ENCODE measurements at places on chromosomes 1 and 21.
A peak's percentile ranks its signal among the peaks of the same experiment; 100 is the strongest.

DNA sequence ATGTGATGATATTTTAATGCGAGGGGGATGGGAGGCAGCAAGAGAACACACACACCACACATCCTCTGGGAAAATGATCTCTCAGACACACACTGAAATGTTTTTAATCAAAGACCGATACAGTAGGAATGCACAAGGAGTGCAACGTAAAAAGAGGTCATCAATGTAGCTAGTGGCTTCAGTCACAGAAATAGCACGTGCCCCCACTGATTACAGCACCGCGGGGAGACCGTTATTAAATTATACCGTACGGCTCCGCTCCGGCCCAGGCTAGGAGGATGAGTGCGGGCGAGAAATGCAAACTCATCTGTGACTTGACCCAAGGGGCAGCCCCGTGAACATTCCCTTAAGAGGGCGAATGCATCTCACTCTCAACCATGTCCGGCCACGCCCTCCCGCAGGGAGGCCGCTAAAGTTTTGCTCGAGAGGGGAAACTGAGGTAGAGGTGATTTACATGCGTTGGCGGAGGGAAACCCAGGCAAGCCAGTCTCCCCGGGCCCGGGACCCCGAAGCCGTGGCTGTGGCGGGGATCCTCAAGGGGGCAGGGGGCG lies 552 bp downstream of the UBR4 start:
- DNase-seq: peak; percentile 70

- no peak for DNase-seq
Observed at GRCh38 chr1:65845535-65846060, 52.9 kb downstream of the PDE4B start.

GRCh38 chr1:188343914-188344313 lies 1515.2 kb downstream of the PLA2G4A start:
- no peak for DNase-seq

DNA sequence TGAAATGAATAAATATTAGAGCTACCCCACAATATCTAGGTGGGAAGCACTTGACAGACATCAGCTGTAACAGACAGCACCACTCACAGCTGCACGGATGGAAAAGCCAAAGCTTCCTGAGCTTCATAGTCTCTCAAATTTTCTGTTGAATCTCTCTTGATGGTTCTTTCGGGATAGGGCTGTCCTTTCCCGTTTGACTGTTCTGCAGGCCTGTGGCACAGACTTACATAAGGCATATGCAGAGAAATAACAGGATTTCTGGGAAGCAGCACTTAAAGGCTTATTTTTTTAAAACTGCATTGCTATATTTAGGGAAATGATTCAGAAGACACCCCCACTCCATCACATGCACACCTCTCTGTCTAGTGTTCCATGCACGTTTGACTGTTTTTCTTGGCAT lies 77.5 kb downstream of the ZNF648 start:
- DNase-seq: no peak

- DNase-seq: no peak
Observed at GRCh38 chr1:81950037-81950436, 149.3 kb downstream of the ADGRL2 start.

- peak; percentile 85 for DNase-seq
Observed at GRCh38 chr1:231691618-231692259, 65.1 kb downstream of the DISC1 start.

DNA sequence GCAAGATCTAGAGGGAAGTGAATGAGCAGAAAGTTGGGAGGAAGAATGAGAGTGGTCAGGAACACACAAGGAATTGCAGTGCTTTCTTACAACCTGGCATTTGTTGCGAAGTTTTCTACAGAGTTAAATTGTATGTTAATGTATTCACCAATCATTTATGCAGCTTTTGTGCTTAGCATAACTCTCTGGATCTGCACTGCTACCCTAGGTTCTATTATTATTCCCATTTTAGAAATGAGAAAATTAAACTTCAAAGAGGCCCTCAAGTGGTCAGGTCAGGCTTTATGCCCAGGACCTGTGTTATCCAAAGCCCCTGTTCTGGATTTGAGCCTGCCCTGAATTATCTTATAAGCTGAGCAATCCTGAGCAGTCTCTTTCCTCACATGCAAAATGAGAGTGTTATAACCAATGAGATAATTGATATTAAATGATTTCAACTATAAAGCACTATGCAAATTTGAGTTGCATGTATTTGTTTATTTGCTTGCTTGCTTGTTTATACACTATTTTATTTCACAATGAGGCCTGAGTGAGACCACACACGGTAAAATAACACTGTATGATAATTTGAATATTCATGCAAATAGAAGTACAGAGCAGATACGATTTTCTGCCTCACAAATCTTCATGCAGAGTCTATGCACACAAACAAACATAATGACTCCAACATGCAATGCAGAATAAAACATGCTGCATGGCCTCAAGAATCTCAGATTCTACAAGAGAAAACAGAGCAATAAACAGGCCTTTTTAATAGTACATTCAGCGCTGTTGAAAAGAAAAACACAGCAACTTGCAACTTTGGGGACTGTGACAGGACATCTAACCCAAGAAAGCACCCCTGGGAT lies 323.0 kb downstream of the PLPP3 start:
- no peak for DNase-seq

GRCh38 chr1:24557711-24558131 lies 1.8 kb downstream of the NCMAP start:
- DNase-seq: no peak

- no peak for DNase-seq
Observed at GRCh38 chr21:25980710-25981109, 189.9 kb downstream of the APP start.

DNA sequence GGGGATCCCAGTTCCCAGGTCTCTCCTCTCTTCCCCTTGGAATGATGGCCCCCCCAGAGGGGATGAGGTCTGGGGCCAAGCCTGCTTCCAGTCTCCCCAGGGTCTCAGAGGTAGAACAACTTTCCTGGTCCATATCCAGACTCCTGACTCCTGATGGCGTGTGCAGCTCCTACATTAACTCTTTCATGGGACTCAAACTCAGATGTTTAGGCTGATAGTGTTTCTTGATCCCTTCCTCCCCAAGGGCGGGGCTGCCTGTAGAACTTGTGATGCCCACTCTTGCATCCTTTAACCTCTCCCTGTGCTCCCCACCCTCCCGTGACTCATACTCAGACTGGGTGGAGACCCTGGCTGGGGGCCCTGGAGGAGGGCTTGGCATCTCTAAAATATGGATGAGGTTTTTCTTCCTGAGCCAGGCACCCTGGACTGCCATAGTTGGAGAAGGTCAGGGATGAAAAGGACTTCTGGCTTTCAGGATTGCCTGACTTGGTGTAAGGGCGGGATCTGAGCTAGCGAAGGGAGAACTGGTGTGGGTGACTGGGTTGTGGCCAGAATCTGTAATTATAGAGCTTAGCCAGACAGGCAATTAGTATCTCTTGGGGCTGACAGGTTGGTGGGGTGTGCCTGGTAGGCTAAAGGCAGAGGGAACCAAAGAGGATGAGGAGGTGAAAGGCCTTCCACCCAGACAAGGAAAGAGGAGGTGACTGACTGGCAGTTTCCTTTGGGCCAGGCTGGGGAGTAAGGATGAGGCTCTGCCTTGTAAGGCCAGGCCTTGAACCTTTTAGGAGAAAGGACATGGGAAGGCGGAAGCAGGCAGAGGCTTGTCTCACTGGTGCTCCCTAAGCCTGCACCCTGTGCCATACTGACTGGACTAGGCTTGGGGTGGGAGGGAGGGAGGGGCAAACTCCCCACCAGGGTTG lies 1.5 kb downstream of the ATP8B2 start:
- no peak for DNase-seq

- no peak for DNase-seq
Observed at GRCh38 chr1:161298116-161298515, 11.7 kb downstream of the MPZ start.

DNA sequence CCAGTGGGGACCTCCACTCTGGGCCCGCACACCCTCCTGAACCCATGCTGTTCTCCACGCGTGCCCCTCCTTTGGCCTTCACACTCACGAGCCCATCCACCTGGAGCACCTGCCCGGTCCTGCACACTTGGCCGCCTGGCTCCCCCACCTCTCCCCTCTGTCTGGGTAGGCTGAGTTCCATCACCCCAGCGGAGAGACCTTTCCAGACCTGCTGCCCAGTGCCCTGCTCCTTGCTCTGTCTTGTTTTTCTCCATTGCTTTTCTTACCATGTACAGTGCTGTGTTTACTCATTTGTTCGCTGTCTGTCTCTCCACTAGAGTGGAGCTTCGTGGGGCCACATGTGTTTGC lies 351.0 kb upstream of the VAMP3 start:
- DNase-seq: no peak

DNA sequence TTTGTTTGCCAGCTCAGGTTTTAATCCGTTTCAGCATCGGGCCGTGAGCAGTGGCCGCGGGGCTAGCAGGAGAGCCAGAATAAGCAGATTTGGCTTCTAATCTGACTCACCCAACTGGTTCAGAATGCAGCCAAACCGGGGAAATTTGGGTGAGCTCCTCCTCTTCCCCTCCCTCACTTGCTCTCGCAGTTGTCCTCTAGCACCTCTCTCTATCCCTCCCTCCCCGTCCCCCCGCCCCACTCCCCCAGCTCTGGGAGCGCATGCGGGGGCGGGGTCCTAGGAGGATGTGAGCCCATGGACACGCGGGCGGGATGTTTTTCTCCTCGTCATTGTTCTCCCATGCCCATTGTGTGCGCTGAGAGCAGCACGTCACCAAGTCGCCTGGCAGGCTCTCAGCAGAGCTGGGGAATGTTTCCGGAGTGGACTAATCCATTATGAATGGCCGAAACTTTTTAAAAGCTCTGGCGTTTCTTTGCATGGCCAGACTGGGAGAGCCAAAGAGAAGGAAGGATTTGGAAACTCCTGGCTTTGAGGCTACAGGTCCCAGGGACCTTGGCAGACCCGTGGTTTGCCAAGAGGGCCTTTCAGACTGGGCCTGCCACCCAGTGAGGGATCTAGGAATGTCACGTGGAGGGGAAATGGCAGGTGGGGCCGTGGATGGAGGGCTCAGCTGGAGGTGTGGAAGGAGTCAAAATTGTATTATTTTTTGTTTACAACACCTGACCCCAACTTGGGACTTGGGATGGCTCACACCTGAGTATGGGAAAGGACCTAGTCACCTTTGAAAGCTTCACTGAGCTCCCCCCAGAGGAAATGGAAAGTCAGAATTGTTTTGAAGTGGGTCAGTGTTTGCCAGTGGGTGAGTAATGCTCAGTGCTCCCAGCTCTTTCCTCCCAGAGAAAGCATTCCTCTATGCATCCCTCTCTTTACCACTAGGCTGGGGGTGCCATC lies 39.2 kb downstream of the CDK18 start:
- peak; percentile 87 for DNase-seq

DNA sequence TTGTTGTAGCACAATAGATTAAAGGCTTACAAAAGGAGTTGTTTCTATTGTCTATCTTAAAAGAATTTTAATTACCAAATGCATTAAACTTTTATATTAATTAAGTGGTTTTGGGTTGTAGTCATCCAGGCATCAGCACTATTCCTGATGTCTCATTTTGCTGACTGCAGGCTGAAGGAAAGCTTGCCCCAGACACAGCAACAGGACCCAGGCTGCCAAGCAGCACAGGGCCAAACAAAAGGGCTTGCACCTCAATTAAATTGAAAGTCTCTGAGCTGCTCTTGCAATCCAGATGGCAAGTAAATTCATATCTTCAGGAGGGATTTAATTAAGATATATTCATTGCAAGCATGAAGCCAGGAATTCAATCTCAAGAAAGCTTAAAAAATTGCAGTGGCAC lies 80.7 kb upstream of the CHODL start:
- no peak for DNase-seq

GRCh38 chr1:64496606-64497005 lies 26.7 kb downstream of the CACHD1 start:
- DNase-seq: no peak

GRCh38 chr1:113784104-113784779 lies 25.0 kb upstream of the PHTF1 start:
- DNase-seq: no peak

- no peak for DNase-seq
Observed at GRCh38 chr1:193486671-193487229, 300.3 kb upstream of the B3GALT2 start.

DNA sequence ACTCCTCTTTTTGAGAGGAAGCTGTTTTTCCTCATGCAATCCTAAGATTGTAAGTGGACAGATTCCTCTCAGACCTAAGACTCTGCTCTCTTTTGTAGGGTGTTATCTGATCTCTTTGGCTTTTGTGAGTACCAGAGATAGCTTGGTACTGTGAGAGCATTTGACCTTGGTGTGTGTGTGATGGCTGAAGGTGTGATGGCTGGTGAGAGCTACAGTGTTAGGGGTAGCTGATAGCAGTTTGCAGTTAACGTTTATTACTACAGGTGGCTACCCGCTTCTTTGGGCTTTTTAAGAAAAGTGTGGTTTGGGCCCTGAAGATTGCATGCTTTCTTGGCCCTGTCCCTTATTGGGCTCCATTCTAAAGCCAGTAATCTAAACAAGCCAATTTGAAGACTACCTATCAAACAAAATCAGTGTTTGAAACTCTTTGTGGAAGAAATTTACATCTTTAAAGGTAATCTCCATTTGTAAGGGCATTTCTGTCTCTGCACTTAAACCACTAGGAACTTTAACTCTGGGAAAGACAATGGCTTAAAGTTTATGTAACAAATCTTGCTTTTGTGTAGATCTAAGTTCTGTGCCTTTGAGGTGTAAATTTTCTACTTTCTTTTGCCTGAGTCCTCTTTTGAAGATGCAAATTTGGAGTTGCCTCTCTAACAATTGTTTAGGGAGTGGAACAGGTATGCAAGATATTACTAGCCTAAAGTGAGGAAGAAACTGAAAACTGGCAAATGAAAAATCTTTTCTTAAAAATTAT lies 85.3 kb upstream of the SERBP1 start:
- DNase-seq: peak; percentile 63

GRCh38 chr1:174408146-174408545 lies 39.6 kb upstream of the GPR52 start:
- no peak for DNase-seq

DNA sequence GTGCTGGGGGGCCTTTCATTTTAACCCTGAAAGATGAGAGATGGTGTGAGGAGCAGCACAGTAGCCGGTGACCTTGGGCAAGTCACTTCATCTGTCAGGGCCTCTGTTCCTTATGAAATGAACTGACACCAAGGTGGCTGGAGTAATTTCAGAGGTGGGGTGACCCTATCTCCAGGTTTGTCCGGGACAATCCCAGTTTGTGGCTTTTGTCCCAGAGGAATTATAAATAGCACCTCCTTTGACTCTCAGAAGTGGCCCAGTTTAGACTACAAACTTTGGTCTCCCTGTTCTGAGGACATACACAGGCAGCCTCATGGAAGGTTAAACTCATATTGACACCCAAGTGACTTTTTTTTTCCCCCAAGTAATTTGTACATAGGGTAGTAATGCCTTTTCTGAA lies 14.6 kb downstream of the ACTN2 start:
- no peak for DNase-seq

DNA sequence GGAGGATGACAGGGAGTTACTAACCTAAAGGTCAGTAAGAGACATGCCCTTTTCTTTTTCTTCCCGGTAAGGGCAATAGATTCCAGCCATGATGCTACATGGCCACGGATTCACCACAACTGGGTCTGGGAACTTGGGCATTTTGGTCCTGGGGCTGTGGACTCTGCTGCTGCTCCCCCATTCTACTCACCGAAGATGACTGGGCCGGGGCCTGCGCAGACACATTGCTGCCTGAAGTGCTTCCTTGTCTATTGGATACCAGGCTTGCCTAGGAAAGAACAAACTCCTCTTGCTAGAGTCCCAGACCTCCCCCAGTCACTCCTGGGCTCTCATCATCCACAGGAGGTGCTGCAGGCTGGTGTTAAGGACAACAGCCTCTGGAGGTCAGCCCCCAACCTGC lies 49.9 kb upstream of the A3GALT2 start:
- no peak for DNase-seq

GRCh38 chr1:48030696-48031365 lies 33.6 kb upstream of the TRABD2B start:
- DNase-seq: no peak

GRCh38 chr1:172809750-172810149 lies 150.8 kb downstream of the FASLG start:
- no peak for DNase-seq

GRCh38 chr1:18200136-18200717 lies 92.6 kb downstream of the IGSF21 start:
- no peak for DNase-seq

Data from ELF-1 (cell line).